NCI-H1092 (cell line): ENCODE measurements at places on chromosomes 3 and 15.
A peak's percentile ranks its signal among the peaks of the same experiment; 100 is the strongest.

GRCh38 chr3:194573680-194574437, 59.4 kb downstream of the TMEM44 start:
- peak; percentile 30 for DNase-seq

GRCh38 chr3:30945291-30945690, 50.8 kb upstream of the GADL1 start:
- no peak for DNase-seq

DNA sequence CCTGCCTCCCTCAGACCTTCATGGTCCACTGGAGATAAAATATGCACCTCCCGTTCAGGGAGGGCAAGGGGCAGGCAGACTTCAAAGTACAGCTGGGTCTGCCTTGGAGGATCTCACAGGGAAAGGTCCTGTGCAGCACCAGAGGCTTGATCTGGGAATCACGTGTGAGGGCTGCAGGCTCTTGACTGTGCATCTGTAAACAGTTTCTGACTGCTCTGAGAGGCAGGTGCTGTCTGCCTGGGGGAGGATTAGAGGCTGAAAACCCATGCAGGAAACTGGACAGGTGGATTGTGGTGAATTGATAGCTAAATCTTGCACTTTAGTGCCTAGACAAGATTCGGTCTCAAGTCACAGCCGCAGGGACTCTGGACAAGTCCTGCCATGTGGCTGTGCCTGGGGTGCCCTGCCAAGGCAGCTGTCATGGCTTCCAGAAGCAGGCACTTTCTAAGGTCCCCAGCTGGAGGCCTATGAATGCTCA, 239.3 kb downstream of the EPHB1 start:
- DNase-seq, result peak; percentile 17

DNA sequence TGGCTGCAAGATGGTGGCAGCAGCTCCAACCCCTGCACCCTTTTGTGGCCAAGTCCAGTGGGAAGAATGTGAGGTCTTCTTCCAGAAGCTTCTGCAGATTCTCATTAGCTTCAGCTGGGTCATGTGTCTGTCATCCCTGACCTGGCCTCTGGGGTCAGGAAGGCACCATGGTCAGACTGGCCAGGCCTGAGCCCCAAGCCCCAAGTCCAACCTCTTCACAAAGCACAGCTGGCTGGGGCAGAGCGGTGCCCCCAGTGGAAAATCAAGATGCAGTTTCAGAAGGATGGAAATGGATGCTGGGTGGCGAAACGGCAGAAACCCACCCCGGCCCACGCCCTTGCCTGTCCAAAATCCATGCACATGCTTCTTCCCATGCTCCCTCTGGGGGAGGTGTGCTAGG, 15.9 kb upstream of the GATA2 start:
- no peak for DNase-seq

GRCh38 chr3:123054109-123054778, 12.6 kb upstream of the PDIA5 start:
- no peak for DNase-seq

GRCh38 chr3:168398371-168399025, 302.8 kb upstream of the GOLIM4 start:
- DNase-seq, result no peak

GRCh38 chr3:118791246-118791645, 243.4 kb downstream of the IGSF11 start:
- DNase-seq, result no peak

DNA sequence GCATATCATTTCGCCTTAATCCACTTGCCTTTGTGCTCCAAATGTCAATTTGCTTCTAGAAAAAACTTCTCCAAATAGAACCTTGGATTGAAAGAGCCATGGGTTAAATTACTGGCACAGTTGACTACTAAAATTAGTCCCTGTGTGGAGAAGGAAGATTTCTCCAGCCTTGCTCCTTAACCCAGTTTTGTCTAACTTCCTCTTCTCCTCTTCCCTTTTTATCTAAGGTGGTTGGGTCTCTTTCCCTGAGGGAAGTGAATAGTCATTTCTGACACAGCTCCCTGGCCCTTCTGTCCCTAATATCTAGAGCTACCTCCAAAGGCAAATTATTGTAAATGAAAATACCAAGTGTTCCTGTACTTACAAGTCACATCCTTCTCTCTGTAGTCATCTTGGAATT, 527.9 kb upstream of the TBL1XR1 start:
- no peak for DNase-seq

DNA sequence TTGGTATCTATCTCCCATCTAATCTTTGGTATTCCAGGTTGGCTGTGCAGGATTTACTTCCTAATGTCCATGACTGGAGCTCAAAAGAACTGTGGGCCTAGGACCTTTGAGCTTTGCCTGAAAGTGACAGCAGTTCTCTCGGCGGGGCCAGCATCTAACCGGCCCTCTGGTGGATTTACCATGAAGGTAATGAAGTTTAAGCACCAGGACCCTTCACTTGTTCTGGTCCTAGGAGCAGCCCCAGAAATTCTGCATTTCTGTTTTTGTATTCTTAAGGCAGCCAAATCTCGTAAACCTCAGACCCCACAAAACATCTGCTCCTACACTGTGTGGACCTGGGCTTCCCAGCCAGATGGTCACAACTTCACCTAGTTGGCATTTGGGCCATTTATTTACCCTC, 13.0 kb downstream of the CALML4 start:
- DNase-seq, result no peak

- no peak for DNase-seq
Measured at GRCh38 chr3:194231929-194232832, 96.2 kb downstream of the HES1 start.

- DNase-seq, result no peak
Measured at GRCh38 chr3:127512256-127512655, 78.3 kb downstream of the TPRA1 start.

DNA sequence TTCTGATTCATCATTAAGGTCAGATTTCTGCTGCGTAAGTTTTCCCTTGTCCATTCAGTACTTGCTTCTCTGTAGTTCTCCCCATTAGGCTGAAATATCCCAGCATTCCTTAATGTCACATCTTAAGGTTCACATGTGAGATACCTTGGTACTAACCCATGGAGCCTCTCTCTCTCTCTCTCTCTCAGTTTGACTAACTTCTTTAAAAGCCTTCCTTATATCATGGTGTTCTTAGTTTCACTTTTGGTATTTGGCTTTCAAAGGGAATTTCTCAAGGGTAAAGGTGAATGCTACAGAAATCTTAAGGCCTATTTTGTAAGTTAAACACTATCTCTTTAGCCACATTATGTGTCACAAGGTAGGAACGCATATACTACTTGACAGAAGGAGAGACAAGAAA, 427.3 kb upstream of the ZNF717 start:
- no peak for DNase-seq

- DNase-seq, result peak; percentile 11
Measured at GRCh38 chr15:68204776-68205557, at the start of gene CALML4. CALML4 (minus strand) TSS chr15:68205332; CDS start chr15:68205247, 85 bp downstream.
